ENCODE measurements at places on chromosomes 5 and 9.

DNA sequence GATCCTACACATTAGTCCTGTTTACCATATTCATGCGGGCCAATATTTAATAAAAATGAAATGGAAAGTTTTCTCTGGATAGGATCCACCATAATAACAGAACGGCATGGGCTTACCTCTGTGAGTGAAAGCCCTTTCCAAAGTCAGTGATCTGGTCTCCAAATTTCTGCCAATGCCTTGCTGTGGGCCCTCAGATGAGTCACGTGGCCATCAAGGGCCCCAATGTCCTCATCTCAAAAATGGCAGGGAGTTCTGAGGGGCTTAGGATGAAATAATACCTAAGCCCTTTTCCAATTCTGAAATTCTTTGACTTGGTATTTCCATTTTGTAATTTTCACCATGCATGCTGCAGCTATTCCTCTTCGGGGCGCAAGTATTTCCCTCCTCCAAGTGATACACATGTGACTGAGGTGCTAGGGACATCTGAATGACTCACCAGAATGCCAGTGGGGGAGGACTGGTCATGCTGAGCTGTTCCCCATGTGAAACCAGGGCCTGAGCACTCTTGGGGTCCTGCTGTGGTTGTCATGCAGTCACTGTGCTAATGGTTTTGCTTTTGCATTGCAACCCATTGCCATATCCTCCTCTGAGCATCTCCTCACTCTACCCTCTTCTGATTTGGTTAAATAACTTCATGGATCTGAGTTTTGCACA, 35.0 kb downstream of the ITK start:
- DNase-seq: no peak

DNA sequence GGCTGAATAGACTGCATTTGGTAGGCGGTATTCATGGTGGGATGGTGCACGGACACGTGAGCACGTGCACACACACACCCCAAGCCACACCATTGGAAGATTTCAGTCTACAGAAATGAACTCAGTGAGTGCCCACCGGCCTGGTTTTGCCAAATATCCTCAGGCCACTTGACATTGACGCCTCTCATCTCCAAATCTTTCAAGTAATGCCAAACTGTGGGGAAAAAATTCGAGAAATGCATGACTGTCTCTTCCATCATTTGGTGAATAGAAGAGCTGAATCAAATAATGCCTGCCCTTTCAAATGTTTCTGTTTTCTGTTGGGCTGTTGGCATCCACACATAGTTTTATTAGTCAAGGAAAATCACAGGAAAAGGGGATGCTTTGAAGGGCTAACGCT, 182.3 kb upstream of the EFNA5 start:
- no peak for DNase-seq

DNA sequence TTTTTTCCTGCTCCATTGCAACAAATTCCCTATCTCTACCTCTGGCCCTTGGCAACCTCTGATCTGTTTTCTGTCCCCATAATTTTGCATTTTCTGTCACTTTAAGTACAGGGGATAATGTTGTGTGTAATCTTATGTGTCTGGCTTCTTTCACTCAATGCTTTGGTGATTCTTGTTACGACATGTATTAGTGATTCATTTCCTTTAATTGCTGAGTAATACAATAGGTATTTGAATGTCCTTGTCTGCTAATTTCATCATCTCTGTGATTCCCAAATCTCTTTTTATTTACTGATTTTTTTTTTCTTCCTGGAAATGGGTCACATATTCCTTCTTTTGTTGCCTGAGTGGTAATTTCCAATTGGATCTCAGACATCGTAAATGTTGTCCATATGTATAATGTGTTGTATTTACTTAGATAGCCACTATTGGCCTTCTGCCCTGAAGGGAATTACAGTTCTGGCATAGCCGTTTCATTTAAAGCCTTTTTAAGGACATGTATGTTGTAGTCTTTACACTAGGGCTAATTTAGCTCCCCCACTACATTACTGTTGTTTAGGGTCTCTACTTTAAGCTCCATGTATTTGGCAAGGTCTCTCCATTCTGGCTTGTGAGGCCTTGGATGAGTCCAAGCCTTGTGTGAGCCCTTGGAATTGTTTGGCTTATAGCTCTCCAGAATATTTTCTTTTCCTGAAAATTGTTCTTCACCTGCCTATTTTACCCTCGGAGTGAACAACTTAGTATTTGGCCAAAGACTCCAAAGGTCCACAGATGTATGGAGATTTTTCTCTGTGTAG, 683.8 kb downstream of the LRRC70 start:
- no peak for DNase-seq

DNA sequence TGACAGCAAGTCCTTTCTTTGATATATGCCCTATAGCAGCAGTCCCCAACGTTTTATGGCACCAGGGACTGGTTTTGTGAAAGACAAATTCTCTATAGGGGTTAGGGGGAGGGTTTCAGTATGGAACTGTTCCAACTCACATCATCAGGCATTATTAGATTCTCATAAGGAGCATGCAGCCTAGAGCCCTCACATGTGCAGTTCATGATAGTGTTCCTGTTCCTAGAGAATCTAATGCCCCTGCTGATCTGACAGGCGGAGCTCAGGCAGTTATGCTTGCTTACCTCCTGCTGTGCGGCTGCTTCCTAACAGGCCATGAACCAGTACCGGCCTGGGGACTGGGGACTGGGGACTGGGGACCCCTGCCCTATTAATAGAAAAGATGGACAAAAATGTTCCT, 2.7 kb upstream of the RAPGEF6 start:
- DNase-seq: no peak

- DNase-seq: no peak
Observed at GRCh38 chr5:81182396-81183390, 50.4 kb upstream of the CKMT2 start.

GRCh38 chr9:130448771-130449603, 4.2 kb downstream of the ASS1 start:
- no peak for DNase-seq

- no peak for DNase-seq
Observed at GRCh38 chr5:40428126-40428525, 251.6 kb upstream of the PTGER4 start.

GRCh38 chr5:153542536-153542935, 52.1 kb downstream of the GRIA1 start:
- DNase-seq: no peak

DNA sequence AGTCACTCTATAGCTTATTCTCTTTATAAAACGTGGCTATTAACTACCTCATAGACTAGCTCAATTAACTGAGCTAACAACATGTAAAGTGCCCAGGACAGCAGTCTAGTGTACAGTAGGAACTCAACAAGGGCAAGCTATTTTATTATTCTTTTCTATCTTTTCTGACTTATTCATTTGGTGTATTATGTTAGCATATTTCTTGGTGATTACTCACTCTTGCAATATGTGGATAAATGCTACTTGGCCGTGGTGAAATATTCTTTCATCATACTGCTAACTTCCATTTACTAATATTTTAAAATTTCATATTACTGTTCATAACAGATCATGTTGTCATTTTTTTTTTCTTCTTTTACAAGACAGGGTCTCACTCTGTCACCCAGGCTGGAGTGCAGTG, 4.9 kb downstream of the SLC25A51 start:
- DNase-seq: no peak

DNA sequence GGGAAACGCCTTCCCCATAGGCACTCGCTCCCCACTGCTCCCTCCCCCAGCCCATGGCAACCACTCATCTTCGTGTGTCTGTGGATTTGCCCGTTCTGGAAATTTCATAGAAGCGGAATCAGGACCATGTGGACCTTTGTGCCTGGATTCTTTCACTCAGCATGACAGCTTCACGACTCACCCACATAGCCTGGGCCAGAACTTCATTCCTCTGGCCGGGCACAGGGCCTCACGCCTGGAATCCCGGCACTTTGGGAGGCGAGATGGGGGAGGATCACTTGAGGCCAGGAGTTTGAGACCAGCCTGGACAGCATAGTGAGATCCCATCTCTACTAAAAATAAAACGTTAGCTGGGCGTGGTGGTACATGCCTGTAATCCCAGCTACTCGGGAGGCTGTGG, 12.1 kb upstream of the DIPK1B start:
- DNase-seq: no peak

DNA sequence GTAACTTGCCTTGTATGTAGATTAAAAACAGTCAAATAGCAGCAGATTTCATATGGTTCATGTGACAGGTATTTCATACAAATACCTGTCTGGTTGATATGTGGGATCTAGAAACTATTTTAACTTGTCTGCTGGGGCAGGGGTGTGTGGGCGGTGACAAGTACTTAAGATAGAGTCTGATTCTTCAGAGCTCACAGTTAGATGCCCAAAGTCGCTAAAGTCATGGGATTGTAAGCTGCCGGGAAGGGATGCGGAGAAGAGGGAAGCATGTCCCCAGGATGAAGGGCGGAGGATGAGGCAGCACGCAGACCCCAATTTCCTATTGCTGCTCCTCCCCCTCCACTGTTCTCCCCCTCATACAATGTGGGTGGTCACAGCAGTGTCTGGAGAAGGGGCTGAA, 13.3 kb downstream of the ANXA6 start:
- DNase-seq: no peak

GRCh38 chr9:101458963-101459631, 23.5 kb upstream of the ALDOB start:
- DNase-seq: peak; percentile 9

DNA sequence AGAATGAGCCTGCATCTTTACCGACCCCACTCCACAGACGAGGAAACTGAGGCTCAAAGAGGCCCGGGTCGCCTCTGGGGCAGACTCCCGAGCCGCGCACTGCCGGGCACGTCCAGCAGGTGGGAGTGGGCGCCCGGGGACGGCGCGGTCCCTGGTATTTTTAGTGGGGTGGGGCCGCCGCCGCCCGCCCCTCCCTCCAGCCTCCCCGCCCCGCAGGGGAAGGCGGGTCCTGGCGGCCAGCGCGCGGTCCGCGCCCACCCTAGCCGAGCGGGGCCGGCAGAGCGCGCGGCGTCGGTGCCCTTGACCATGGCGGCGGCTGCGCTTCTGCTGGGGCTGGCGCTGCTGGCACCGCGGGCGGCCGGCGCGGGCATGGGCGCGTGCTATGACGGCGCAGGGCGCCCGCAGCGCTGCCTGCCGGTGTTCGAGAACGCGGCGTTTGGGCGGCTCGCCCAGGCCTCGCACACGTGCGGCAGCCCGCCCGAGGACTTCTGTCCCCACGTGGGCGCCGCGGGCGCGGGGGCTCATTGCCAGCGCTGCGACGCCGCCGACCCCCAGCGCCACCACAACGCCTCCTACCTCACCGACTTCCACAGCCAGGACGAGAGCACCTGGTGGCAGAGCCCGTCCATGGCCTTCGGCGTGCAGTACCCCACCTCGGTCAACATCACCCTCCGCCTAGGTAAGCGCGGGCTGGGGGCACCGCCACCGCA, at the start of gene LAMC3:
TSS of gene LAMC3 (plus strand) at position 266 of the 710 bp plus-strand sequence. CDS start at position 307, 41 bp downstream.
- peak; percentile 2 for DNase-seq

DNA sequence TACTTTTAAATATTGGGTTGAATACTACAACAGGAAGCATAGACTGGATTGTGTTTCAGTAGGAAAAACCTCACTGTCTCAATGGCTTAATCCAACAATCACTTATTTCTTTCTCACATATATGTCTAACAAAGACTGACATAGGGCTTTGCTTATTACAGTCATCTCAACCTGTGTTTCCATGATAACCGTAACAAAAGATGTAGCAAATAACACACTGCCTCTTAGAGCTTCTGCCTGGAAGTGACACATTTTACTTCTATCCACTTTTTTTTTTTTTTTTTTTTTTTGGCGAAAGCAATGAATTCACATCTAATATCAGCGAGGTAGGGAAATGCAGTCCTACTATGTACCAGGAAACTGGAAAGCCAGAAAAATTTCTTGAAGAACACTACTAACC, 204.9 kb upstream of the CDKN2B start:
- DNase-seq: no peak

DNA sequence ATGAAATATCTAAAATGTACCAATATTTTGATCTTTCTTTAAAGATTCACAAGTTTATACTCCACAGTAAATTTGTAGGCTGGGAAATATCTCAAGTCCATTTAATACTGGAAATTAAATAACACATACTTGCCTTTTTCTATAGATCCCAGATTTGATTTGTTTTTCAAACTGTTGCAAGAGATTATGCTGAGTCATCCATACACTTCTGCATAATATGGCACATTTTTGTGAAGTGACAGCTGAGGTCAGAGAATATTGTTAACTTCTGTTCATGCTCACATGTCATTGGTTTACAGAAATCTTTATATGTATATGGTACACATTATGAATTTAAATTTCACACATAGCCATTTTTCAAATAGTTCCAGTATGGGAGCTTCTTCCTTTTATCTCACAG, 1066.3 kb upstream of the NUDT12 start:
- no peak for DNase-seq

- no peak for DNase-seq
Observed at GRCh38 chr5:161446655-161447054, 99.9 kb downstream of the GABRB2 start.

DNA sequence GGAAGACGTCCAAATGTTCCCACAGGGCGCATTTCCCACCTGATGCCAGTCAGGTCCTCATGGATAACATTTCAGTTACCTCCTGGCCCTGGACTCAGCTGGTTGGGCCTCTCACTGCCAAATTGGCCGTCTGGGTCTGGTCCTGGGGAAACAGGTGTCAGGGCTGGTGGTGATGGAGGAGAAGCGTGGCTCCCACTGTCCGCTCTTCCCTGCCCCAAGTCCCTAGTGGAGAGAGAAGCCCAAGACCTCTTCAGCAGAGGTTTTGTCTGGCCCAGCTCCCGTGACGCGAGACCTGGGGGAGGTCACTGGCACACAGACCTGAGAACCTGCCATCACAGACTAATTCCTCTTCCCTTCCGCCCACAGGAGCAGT, 27.8 kb upstream of the PRDM12 start:
- DNase-seq: no peak

DNA sequence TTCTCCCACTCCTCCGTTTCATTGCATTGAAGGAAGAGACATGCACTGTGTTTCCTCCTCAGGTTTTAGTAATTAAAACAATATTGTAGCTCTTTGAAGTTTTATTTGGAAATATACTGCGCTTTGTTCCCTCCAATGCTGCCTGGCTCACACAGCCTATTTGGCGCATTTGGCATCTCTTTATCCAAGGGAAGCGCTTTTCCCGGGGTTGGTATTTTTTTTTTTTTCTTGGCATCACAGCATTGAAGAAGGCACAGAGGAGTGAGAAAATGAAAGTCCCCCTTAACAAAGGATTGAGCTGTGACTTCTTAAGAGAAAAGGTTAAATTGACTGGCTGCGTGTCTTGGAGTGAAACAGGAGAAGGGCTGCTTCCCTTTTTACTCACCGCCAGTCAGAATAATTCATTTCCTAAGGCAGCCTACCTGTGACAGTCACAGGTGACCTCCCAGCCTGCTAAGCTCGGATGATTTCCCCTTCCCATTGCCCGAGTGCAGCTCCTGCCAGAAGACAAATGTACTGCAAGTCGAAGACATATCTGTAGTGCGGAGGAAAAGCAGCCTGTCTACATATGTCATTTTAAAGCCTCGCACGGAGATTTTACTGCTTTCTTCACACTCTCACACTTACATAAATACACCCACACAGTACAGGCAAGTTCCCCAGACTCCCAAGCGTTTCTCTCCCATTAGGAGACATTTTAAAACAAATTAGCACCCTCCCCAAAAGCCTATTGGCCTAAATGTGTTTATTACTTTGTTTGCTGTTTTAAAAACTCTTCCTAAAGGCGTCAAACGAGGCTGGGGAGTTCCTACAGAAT, 665.5 kb upstream of the ZNF608 start:
- DNase-seq: no peak
